ENCODE measurements at places on chromosomes 12 and 14. TPM values are rescaled to one million over a fixed set of nuclear protein-coding genes. Genes with fewer than 3 reads are reported as not detected.

The IL31 gene
- not detected for total RNA-seq

The GALNT9 gene
- total RNA-seq = not detected

The ACOT6 gene
- not detected for total RNA-seq

The DDX47 gene
- total RNA-seq = 60.2 TPM

The RNASE7 gene
- total RNA-seq = 0.39 TPM

- no peak for DNase-seq
Observed at GRCh38 chr12:124401704-124402221, 106.9 kb downstream of the RFLNA start.

- DNase-seq = no peak
Observed at GRCh38 chr14:61620130-61620946, 75.0 kb upstream of the HIF1A start.

DNA sequence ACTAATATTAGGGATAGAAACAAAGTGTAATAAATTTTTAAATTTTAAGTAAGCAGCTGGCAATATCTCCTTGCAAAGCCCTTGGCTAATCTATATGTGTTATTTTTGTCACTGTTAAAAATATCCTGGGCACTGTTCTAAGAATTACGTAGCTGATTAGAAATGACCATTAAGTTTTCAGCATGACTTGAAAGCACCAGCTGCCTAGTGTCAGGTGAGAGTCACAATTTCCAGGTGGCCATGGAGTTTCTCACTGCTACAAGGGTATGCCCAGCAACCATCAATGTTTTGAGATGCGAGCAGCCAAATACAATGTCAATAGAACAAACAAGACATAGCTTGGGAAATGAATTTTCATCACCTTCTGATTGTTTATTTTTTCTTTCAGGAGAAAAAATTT, 23.3 kb upstream of the GYS2 start:
- DNase-seq = no peak

- DNase-seq = no peak
Observed at GRCh38 chr12:19398376-19399363, 40.6 kb upstream of the AEBP2 start.

DNA sequence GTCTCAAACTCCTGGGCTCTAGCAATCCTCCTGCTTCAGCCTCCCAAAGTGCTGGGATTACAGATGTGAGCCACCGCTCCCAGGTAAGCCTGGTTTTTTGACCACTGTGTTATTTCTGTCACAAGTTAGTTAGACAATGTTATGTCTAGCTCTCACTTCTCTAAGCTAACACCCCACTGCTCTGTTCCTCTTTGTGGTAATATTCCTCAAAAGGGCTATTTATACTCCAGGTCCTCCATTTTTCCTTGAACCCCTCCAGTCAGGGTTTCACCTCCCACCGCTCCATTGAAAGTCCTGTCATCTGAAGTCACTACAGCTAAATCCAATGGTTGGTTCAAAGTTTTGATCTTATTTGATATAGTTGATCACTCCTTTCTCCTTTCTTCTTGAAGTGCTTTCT, 5.1 kb downstream of the IRAK3 start:
- no peak for DNase-seq

GRCh38 chr12:65616022-65616421, 208.3 kb upstream of the HMGA2 start:
- DNase-seq = no peak

DNA sequence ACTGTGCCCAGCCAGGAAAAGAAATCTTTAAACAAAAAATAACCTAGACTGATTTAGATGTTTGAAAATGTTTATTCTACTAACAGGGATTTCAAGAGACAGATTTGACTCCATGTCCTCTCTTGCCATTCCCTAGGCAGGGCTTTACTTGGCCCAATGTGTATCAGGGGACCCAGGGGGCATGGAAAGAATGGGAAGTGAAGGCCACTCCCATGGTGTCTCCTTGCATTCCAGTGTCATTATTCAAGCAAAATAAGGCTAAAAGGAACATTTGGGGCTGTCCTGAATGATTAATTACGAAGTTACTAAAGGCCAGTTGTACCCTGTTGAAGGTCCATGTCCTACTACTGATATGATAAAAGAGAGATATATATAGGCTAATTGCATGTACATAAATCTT, 151.9 kb upstream of the ATF7IP start:
- no peak for DNase-seq

DNA sequence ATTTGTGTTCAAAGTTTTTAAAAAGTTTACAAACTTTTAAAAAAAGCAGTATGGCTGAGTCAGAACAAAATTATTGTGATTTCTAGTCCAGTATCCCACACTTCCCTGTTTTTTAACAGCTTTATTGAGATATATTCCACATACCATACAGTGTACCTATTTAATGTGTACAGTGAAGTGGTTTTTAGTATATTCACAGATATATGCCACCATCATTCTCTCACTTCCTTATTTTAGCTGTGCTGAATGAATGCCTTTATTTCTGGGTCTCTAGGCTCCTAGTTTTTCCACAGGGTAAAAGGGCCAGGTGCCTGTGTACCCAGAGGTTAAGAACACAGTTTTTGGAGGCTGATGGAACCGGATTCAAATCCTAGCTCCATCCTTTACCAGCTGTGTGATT, 58.9 kb upstream of the SRSF5 start:
- DNase-seq = no peak

DNA sequence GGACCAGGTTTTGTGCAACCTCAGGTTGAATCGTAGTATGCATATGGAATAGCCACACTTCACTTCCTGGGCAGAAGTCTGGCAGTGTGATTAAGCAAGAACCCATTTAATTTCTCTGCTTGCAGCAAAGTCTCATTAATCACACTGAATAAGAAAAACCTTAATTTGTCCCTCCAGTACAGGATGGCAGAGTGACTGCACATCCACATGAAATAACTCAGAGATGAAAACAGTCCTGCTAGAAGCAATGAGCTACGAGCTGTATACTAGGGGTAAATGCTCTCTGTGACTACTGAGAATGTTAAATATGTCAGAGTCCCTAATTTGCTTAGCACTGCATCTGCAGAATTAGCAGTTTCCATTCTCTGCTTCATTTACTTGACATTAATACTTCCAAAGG, 88.9 kb downstream of the ACSS3 start:
- DNase-seq = no peak

DNA sequence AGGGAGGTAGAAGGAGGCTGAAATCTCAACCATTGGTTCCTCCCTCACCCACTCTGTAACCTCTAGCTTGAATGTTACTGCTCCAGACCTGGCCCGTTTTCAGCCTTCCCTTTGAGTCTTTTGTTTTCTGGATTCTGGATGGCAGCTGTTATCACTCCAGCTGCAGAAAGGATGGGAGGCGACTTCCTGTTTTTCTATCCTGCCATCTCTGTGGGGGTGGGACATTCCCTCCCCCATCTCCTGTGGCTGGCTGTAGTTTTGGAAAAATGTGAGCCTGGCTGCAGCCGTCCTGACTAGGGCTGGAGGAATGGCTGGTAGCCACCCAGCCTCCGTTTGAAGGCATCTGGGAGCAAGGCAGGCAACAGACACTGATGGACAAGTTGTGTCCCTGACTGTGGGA, 2.9 kb upstream of the PPFIBP1 start:
- no peak for DNase-seq

DNA sequence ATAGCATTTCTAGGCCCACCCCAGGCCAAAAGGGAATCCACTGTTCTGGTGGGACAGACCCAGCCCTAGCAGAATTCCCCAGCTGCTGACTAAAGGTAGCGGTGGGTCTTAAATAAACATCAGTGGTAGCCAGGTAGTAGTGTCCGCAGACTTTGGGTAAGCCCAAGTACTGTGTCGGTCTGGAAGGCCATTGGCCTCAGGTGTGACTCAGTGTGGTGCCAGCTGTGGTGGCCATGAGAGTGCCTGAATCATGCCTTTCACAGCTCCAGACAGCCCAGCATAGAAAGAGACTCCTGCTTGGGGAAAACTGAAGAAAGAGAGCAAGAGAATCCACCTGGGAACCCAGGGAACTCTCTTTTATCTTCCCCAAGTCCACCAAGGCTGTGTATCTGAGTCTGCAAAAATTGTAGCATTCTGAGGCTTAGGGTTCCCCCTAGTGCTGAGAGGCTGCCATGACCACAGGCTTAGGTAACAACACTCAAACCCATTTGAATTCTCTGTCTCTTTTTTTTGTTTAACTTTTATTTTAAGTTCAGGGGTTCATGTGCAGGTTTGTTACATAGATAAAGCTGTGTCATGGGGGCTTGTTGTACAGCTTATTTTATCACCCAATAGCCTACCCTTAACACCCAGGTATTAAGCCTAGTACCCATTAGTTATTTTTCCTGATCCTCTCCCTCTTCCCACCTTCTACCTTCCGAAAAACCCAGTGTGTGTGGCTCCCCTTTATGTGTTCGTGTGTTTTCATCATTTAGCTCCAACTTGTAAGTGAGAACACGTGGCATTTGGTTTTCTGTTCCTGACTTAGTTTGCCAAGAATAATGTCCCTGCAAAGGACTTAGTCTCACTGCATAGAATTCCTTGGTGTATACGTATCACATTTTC, 16.7 kb upstream of the CD163L1 start:
- DNase-seq = no peak

DNA sequence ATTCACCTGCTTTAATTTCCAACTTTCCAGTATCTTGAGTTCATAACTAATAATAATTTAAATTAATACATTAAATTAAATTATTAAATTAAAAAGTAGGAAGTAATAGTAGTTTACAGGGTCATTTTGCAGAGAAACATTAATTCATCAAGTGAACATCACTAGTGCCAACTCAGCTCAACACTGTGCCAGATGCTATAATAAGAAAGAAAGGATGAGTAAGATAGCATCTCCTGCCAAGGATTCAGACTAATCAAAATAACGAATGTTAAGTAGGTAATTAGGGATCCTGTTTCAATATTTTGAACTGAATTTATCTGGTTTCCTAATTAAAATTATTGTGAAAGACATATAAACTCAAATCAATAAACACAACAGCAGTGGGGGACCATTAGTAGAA, 596.7 kb downstream of the SLC6A15 start:
- no peak for DNase-seq

- DNase-seq = no peak
Observed at GRCh38 chr12:132018193-132018916, 68.6 kb downstream of the EP400 start.

DNA sequence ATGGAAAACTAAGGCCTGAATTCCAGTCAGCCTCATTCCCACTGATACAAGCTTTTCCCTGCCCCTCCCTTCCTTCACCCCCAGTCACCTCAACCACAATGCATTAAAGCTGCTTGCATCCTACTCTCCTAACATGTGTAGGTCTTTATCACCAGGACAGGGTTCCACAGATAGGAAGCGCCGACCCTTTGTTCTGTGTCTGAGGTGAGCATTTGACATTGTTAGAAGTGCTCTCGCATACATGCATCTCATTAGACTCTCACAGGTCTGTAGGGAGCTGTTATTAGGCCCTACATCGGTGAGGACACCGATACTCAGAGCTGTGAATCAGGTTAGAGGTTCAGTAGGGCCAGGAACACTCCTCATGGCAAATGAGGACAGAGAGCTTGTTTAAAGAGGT, 13.2 kb upstream of the EDDM3A start:
- no peak for DNase-seq

GRCh38 chr12:49369411-49370145, 2.3 kb downstream of the SPATS2 start:
- DNase-seq = no peak

DNA sequence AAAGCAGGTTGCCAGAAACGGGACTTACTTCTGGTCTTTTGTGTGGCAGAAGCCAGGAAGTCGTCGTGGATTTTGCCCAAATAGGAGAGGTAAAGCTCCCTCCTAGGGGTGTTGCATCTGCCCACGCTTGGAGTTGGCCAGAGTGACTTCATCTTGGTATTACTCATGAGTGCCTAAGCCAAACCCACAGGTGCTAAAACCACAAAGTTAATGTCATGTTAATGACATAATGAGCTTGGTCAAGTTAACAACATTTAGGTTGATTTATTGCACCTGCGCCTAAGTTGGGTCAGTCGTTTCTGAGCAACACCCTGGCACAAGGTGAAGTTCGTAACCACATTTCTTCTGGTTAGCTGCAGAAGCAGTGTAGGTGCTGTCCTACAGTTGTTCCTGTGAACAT, 225.2 kb downstream of the FUT8 start:
- no peak for DNase-seq

DNA sequence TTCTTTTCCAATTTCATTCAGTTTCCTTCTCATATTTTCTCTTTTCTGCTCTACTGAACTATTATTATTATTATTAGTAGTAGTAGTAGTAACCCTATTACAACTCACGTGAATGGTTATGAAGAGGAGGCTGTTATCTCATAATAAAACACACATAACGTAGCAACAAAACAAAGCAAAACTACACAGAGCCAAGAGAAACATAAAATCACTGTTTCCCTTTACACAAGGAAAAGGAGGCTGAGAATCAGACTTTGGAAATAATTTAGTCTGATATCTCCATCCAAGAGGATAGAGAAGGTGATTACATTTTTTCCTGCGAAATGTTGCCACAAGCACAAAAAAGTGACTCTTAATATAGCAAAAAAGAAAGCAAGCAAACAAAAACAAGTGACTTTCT, 975.8 kb upstream of the FLRT2 start:
- DNase-seq = no peak

Measured in mesenteric fat pad (tissue), 1 donor.